Fibroblast of skin of back (primary cell): ENCODE measurements at places on chromosomes 1 and 21.
A peak's percentile ranks its signal among the peaks of the same experiment; 100 is the strongest.

DNA sequence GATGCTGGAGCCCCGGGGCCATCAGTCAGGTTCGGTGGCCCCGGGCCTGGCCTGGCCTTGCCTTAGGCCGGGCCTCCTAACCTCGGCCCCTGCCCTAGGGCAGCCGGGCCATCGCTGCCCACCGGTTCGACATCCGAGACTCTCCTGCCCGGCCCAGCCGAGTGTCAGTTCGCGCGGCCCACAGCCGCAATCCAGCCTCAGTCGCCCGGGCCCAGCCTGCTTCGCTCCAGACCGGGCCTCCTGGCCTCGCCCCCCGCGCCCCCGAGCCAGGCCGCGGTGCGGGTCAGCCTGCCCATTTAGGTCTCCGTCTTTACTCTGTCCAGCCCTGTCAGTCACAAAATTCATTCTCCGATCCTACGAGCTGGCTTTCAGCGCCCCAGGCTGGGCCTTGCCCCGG is 777 bp downstream of the LRRC41 start:
- peak; percentile 41 for DNase-seq

DNA sequence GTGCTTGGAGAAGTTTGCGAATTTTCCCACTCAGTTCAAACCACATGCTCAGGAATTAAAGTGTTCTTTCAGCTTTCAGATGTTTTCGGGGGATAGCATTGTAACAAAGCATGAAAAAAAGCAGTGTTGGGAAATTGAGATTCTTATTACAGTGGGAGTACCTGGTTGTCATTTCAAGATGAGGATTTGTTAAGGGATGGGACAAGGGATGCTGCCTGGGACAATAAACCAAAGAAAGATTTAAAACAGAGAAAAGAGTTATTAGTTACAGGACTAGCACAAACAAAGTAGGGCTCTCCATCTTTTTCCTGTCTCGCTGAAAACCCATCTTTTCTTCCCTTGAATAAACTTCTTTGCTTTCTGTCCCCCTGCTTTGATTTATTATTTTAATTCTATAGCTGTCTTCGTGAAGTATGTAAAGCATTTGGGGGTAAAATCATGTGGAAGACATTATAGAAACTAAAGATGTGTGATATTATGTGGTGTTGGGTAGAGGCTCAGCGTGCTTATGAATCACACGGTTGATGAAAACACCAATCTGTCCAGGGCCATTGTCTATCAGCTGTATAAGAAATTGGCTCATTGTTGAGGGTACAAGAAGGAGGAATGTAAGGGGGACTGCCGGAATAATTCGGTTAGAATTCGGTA is 277.6 kb downstream of the KIF26B start:
- DNase-seq = no peak

GRCh38 chr1:248710305-248710900 is 7.8 kb upstream of the OR14I1 start:
- DNase-seq = no peak

DNA sequence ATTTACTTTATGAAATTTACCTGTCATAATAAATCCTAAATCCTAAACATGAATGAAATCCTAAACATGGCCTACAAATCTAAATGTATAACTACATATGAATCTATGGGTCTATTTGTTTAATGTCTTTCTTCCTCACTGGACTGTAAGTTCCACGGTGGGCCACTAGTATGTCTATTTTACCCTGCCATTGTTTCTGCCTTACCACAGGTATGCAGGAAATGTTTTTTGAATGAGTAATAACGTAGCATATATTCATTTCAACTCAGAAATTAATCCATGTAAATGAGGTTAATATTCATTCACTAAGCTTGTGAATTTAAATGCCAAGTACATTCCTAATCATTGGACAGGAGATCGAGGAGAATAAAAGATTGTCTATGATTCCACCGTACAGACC is 35.3 kb downstream of the B3GALNT2 start:
- DNase-seq = peak; percentile 72
